Stimulated activated CD8-positive, alpha-beta memory T cell treated with anti-CD3 and anti-CD28 coated beads, Interleukin-2, amount 100 ng/mL, for 48 hours (primary cell): ENCODE measurements at places on chromosomes 5 and 9.

DNA sequence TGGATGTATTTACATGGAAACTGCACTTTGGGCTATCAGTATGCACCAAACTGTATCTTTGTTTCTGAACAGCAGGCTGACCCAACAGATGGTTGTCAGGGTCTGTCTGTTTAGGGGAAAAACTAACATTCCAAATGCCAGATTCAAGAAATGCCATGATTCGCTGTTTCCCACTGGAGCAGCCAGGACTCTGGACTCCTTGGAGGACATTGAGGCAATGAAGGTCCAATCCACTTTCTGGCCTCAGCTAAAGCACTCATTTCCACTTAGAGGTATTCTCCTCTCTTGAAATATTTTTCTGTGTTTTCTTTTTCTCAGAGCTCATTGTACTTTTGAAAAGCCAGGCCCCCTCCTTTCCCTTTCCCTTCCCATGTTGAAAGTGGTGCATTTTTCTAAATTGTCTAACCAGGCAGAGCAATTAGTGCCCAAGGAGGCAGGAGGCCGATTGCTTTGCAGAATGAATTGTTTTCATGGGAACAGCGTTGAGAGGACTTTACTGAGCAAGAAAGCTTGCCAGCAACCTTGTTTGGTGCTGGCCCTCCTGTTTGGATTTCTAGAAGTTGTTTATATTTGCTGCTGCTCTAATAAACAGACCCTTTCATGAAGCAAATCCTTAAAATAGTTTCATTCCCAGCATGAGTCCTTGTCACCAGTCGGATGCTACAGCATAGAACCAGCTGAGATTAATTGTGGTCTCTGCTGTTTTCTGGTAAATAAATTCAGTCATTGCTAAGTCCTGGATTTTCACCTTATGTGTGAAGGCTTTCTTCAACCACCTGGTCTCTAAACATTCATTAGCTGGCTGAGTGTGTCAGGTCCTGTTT is 132.8 kb upstream of the TAF11L2 start:
- DNase-seq: no peak

GRCh38 chr5:145718956-145719355 is 116.2 kb downstream of the PRELID2 start:
- no peak for DNase-seq

DNA sequence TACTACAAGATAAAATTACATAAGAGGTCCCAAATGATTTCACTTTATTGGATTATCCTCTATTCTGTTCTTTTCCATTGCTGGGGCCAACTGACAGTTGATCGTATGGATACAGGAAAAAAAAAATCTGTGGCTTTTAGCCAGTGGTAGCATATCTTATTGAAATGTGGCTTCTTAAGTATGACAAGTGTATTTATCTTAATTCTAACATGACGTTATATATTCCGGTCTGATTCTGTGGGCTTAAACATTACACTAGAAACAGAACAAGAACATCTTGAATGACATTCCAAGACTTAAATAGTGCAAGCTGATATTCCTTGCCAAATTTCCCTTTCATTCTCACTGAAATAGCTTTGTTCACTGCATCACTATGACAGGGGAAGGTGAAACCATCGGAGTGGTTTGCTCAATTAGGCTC is 117.9 kb downstream of the INSYN2B start:
- no peak for DNase-seq

DNA sequence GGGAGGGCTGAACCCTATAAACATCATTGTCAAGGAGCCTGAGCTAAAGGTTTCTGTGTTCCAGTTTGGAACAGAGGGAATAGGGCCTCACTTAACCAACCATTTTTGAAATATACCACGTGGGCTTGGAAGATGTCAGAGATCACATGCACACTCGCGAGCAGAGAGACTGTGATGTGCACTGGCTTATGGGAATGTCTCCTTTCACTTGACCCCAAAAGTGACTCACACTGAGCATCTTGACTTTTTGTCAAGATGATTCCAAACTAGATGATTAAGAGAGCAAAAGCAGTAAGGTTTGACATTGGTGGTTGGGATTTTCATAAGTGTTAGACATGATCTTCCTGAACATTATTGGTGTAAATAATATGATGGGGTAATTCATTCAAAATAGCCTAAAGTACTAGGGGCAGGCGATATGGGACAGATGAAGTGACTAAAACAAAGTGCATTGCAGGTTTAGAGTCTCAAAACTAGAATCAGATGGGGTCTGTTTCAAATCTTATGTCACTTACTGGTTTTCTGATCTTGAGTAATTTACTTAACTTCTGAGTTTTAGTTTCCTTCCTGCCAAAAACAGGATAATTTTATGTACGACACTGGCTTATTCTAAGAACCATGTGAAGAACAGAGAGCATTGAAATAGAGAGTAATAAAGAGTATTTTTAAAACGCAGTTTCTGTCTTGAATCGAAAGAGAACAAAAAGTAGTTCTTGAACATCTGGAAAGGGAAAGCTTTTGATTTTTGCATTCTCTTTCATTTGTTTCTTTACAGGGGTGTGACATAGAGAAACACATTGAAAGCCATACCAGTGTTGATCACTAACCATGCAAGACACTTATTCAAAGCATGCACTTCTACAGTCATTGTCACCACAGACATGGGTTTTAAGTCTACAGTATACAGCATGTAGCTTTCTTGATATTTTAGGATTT is 383.0 kb downstream of the DIRAS2 start:
- DNase-seq: no peak

DNA sequence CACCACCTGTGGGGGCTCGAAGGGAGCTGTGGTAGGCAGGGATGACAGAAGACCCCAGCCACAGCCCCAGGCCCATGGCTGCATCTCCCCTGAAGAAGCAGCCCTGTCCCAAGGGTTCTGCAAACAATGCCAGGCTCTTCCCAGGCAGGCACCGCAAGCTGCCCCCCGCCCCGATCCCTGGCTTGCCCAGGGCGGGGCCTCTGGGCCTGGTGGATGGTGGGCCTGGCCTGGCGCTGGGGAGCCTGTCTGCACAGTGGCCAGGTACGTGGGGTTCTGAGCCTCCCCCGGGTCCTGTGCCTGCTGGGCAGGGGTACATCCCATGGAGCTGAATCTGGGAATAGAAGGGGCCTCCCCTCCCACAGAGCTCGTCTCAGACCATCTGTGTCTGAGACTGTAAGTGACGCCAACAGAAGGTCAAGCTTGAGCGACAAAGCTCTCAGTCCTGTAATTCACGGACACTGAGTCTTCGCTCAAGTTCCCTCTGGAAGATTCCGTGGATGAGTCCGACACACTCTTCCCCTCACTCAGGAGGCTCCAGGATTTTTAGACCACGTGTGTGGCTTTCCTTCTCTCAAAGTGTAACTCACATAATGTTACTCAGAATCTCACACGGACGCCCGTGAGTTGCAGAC is 4.4 kb upstream of the SLC12A7 start:
- DNase-seq: no peak

DNA sequence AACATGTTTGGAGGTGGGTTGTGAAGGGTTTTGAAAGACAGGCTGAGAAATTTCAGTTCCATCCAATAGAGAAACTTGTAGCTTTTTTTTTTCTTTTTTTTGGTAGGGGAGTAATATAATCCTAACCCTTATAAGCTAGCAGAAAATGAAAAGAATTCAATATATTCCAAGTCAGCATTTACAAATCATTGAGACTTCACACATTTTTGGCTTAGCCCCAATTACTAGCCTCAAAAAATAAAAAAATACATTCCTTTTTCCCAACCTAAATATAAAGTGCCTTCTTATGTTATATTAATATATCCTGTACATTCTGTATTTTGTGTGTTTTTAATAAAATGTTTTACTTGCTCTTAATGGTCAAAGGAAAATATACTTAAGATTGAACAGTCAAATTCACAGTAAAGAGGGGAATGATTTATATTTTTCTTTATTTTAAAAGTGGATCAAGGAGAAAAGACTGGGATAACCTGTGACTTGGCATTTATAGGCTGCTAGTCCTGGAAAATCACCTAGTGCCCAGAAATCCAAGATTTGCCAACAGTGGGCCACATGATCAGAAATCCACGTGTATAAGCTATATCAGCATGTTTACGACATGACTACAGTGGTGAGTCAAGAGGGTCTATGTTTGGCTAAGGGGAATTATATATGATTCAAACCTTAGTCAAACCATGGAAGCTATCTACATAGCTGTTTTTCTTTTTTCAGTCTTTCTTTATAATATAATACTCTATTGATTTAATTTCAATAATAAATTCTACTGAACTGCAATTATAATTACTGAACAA is 14.5 kb downstream of the HACD4 start:
- no peak for DNase-seq
